Stimulated activated naive CD4-positive, alpha-beta T cell treated with Interleukin-2 at 50 U/mL for 16 hours (primary cell): ENCODE measurements at places on chromosomes 6 and 20.
A peak's percentile ranks its signal among the peaks of the same experiment; 100 is the strongest.

- no peak for DNase-seq
Observed at GRCh38 chr6:166587631-166588413, 1.3 kb upstream of the RAMACL start.

DNA sequence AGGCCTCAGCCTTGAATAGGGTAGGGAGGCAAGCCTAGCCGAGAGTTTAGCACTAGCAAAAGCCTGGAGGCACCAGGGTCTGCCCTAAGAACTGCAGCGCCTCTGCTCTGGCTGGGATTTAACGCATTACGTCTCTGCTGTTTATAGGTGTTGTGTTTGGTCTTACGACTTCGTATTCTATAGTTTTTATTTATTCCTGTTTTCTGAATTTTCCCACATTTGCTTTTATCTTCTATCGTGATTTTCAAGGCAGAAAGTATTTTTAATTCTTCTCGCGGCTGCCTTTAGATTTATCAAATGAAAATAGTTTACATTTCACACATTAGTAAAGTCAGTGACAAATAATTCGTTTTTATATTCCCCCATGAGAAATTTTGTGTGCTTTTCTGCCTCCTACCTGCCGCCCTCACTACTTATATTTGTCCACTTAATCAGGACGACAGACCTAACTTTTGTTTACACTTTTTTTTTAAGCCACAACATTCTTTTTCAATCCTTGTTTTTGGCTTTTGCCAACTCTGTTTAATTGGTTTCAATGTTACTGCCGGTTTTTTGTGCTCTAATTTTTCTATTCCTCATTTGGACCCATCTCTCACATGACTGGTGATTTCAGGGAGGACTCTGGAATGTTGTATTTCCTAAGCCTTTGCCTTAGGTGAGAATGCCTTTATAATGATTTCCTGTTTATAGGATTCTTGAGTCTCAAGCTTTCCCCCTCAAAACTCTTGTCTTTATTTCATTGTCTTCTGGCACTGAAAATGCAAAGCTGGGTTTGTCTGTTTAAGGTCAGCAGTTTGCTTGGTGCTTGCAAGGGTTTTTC lies 1.3 kb upstream of the LZTS3 start:
- DNase-seq = no peak

DNA sequence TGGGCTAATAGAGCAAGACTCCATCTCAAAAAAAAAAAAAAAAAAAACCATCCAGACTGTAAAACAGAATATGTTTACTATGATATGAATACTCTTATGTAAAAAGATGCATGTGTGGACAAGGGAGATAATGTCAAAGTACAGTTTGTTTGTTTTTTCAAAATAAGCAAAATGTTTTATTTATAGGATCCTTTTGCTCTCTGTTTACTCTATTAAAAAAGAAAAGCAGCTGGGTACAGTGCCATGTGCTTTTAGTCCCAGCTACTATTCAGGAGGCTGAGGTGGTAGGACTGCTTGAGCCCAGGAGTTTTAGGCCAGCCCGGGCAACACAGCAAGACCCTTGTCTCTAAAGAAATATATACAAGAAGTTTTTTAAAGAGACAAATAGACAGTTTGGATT lies 38.1 kb downstream of the UQCC1 start:
- no peak for DNase-seq

- DNase-seq = no peak
Observed at GRCh38 chr6:41488433-41489119, 57.6 kb upstream of the FOXP4 start.

GRCh38 chr6:34513646-34514045 lies 42.5 kb downstream of the SPDEF start:
- no peak for DNase-seq

GRCh38 chr6:8219352-8219943 lies 117.1 kb upstream of the EEF1E1 start:
- peak; percentile 2 for DNase-seq

GRCh38 chr6:1175877-1176276 lies 136.0 kb upstream of the FOXQ1 start:
- no peak for DNase-seq

- no peak for DNase-seq
Observed at GRCh38 chr20:45012682-45013302, 46.5 kb downstream of the STK4 start.
